HFFc6 (cell line): ENCODE measurements at places on chromosomes 3 and 15.
A peak's percentile ranks its signal among the peaks of the same experiment; 100 is the strongest.

GRCh38 chr3:122443090-122443489 lies 27.2 kb upstream of the WDR5B start:
- DNase-seq = no peak

- DNase-seq = peak; percentile 35
Measured at GRCh38 chr3:194489736-194490612, 3.2 kb upstream of the ATP13A3 start.

DNA sequence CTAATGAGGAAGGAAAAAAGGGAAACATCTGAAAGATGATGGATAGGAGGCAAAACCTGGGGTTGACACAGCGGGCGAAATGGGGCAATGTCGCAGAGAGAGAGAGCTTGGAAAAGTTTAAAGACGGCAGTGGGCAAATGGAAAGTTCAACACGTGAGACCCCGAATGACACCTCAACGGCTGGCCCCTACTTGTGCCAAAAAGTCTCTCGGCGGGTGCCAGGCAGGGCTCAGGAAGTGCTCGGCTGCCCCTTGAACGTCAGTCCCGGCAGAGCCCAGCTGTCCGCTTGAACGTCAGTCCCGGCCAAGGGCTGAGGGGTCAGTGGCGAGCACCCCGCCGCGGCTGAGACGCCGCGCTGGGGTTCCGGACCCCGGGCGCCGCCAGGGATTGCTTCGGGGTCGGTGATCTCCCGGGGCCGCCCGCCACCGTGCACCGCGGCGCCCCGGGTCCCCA lies 658 bp downstream of the EOGT start:
- DNase-seq = peak; percentile 23

GRCh38 chr3:183254487-183255347 lies 1.7 kb downstream of the B3GNT5 start:
- no peak for DNase-seq

- peak; percentile 44 for DNase-seq
Measured at GRCh38 chr3:23648326-23648995, 157.3 kb upstream of the UBE2E1 start.

- DNase-seq = peak; percentile 33
Measured at GRCh38 chr3:50587373-50587772, 18.1 kb downstream of the HEMK1 start.

DNA sequence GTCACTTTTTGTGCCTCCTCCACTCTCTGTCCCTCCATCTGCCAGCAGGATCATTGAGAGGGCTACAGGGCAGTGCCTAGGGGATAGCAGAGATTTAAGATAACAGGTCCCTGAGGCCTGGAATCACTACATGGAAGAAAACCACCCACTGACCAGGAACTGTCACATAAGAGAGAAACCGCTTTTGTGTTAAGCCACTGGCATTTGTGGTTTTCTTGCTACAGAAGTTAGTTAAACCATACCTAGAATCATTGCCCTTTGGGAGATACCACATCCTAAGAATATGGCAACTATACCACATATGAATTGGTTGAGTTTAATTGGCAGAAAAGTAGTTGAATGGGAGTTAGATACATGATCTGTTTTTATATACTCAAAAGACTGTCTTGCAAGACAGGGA lies 112.8 kb upstream of the LPP start:
- no peak for DNase-seq

DNA sequence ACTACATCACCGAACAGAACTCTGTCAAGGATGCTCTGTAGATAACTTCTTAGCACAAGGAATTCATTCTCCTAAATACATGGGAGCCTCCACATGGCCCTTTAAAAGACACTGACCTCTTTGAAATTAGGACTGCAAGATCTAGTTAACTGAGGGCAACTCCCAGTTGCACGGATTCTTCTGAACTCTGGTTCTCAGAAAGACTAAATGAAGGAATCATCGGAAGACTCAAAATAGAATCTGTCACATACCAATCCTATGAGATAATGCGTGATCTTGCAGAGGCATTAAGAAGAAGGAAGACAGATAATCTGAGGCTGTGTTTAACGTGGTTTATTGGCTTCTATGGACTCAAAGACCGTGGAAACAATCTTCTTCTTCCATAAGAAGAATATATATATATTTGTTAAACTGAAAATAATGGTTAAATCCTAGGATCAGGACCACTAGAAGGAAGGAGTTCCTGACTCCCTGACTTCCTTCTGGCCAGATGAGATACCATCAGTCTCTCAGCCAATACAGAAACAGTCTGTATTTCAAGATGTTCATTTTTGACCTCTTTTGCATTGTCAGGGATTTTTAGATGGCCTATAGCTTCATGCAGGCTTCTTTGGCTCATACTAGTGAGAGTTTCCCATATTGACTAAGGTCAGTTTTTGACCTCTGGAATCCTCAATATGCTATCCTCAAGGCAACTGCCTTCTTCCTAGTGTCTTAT lies 33.9 kb upstream of the TBC1D23 start:
- DNase-seq = peak; percentile 60

DNA sequence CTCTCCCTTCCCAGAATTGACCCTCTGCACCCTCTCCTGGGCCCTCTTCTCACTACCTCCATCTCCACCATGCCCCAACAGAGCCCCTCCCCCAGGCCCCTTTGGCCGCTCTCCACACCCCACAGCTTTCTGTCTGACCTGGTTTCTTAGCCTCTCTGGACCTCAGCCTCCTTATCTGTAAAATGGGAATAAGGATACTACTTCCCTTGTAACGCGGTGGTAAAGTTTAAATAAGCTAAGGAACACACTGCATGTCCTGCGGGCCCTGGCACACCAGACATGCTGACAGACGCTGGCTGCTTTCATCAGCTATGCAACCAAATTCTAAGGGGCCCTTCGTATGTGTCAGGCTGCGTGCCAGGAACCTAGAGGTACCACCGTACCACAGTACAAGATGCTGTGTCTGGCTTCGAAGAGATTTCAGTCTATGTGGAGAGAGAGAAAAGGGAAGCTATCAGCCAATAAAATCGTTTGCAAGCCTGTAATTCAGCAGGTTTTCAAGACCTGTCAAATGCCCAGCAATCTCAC lies 777 bp upstream of the SLC51A start:
- no peak for DNase-seq

- peak; percentile 17 for DNase-seq
Measured at GRCh38 chr3:71051893-71052687, 531.4 kb downstream of the FOXP1 start.

DNA sequence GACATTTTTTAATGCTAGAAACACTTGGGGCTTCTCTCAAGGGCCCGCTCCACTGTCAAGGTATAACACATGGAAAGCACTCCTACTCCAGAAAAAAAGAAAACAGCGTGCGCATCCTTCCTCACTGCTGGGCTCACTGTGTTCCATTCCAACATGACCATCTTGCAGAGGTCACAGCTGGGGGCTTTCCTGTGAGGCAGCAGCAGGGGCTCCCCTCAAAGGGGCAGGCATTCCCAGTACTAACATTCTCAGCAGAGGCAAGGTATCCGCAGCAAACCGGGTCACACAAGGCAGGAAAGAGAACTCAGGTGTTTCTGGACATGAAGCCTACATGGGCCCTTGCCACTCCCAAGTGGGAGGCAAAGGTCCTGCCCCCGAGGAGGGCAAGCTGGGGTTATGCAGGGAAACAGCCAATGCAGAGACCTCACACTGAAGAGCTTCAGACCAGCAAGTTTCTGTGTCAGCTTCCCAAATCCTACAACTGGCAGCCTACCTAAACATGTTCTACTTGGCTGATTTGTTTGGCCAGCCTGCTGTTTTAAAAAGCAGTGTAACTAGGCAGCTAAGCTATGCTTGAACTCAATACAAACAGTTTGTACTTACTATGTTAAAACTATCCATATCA lies 6.4 kb downstream of the BDH1 start:
- DNase-seq = no peak

GRCh38 chr3:59502806-59503205 lies 453.0 kb upstream of the CFAP20DC start:
- DNase-seq = peak; percentile 5

DNA sequence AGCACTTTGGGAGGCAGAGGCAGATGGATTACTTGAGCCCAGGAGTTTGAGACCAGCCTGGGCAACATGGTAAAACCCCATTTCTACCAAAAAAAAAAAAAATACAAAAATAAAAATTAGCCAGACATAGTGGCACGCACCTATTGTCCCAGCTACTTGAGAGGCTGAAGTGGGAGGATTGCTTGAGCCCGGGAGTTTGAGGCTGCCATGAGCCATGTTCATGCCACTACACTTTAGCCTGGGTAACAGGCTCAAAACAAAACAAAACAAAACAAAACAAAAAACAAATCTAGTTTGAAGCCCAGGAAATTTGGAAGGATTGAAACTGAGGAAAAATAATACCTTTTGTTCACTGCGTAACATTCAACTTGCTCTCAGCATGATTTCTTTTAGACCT lies 16.6 kb downstream of the TMOD3 start:
- DNase-seq = no peak

DNA sequence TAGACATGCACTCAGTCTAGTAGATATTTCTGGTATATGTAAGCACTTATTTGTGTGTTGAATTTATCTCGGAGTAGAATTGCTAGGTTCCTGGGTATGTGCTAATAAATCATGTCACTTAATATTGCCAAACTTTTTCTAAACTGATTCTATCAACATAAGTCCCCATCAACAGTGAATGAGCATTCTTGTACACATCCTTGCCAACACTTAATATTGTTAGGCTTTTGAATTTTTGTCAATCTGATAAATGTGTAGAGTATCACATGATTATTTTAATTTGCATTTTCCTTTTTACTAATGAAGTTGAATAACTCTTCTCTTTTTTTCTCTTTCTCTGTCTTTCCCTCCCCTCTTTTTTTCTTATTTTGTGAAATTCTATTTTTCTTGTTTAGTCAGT lies 33.3 kb upstream of the CEMIP start:
- DNase-seq = no peak

GRCh38 chr3:15501126-15501525 lies 20.4 kb downstream of the COLQ start:
- DNase-seq = no peak

- no peak for DNase-seq
Measured at GRCh38 chr15:76987896-76988860, 6.7 kb upstream of the PSTPIP1 start.

DNA sequence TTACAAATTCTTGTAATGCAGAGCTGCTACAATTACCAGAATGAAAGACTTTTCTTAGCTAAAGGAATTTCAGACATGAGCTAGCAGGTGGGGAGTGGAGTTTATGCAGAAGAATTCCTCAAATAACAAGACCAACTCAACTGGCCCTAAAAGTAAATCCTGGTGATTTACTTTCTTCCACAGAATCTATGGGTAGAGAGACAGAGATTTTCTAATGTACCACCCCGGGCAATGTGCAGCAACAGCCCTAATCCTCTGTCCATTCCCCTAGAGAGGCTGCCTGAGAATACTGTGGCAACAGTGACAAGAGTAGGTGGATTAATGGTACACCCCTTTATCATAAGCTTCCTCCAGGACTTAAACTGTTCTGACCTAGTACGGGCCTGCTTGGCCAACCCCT lies 55.2 kb downstream of the AQR start:
- no peak for DNase-seq

GRCh38 chr3:11035757-11036505 lies 43.4 kb downstream of the SLC6A1 start:
- DNase-seq = no peak

GRCh38 chr3:27216295-27216855 lies 152.8 kb downstream of the NEK10 start:
- no peak for DNase-seq
